Hepatocyte (in vitro differentiated cells): ENCODE measurements at places on chromosomes 6 and 20. TPM values are rescaled to one million over a fixed set of nuclear protein-coding genes. Genes with fewer than 3 reads are reported as not detected.

- peak overlapping the region; percentile 87 for H3K27ac ChIP-seq
- peaks cover 19% of the 10 kb centered on the region for H3K4me1 ChIP-seq
- H3K4me3 ChIP-seq, result no peak overlapping the region
- DNase-seq, result peak; percentile 96
These were observed 130.5 kb downstream of the CEBPB start for GRCh38 chr20:50320901-50321796.

- H3K4me1 ChIP-seq, result peaks cover 6% of the 10 kb centered on the region
- no peak overlapping the region for H3K27ac ChIP-seq
- DNase-seq, result no peak
- H3K27me3 ChIP-seq, result no peaks in the 10 kb centered on the region
- no peaks in the 10 kb centered on the region for H3K36me3 ChIP-seq
These were observed 4.8 kb upstream of the SMIM28 start for GRCh38 chr6:138372711-138373463.

DNA sequence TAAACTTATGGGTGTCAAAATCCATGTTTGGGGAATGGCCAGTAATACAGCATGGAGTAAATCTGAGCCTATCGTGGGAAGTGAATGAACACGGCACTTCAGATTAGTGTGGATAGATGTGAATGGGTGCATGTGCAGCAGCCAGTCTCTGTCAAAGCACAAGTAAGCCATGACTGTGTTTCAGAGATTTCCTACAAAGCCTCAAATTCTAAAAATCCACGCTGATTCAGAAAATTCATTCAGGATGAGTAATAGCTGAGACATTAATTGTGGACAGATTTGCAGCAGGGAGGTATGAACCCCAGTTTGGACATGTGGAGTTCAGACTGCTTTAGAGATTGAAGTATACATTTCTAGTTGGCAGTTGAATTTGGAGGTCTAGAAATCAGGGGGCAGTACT lies 115.1 kb downstream of the QKI start:
- H3K36me3 ChIP-seq, result no peaks in the 10 kb centered on the region
- no peak overlapping the region for H3K27ac ChIP-seq
- H3K4me3 ChIP-seq, result no peak overlapping the region
- no peaks in the 10 kb centered on the region for H3K27me3 ChIP-seq

The CLVS2 gene
- under 0.01 and 0.07 TPM in 2 replicates for total RNA-seq

GRCh38 chr6:42162384-42162783 lies 10.8 kb upstream of the GUCA1A start:
- H3K4me3 ChIP-seq, result no peak overlapping the region
- peaks cover 5% of the 10 kb centered on the region for H3K4me1 ChIP-seq
- H3K27ac ChIP-seq, result no peak overlapping the region
- DNase-seq, result no peak
- H3K27me3 ChIP-seq, result no peaks in the 10 kb centered on the region
- H3K36me3 ChIP-seq, result no peaks in the 10 kb centered on the region

- H3K4me3 ChIP-seq, result no peak overlapping the region
- no peaks in the 10 kb centered on the region for H3K4me1 ChIP-seq
- H3K27ac ChIP-seq, result no peak overlapping the region
- no peak for DNase-seq
- no peaks in the 10 kb centered on the region for H3K27me3 ChIP-seq
- H3K36me3 ChIP-seq, result no peaks in the 10 kb centered on the region
These were observed 37.8 kb upstream of the CNKSR3 start for GRCh38 chr6:154548130-154548830.

The PAQR8 gene
- total RNA-seq, result 34.0 and 36.9 TPM in 2 replicates

- no peak for DNase-seq
- H3K4me1 ChIP-seq, result peaks cover 36% of the 10 kb centered on the region
- H3K27me3 ChIP-seq, result peaks cover 12% of the 10 kb centered on the region
These were observed 98.3 kb downstream of the ANKRD60 start for GRCh38 chr20:58130156-58130555.

The MYCT1 gene
- total RNA-seq, result 0.53 and 1.1 TPM in 2 replicates

GRCh38 chr20:40506537-40506939 lies 182.5 kb downstream of the MAFB start:
- H3K36me3 ChIP-seq, result no peaks in the 10 kb centered on the region
- H3K27ac ChIP-seq, result no peak overlapping the region
- no peaks in the 10 kb centered on the region for H3K4me1 ChIP-seq
- peak; percentile 72 for DNase-seq
- H3K27me3 ChIP-seq, result no peaks in the 10 kb centered on the region
- no peak overlapping the region for H3K4me3 ChIP-seq

GRCh38 chr6:28586324-28586723 lies 60.6 kb downstream of the GPX5 start:
- peak overlapping the region; percentile 92 for H3K27ac ChIP-seq
- peaks cover 21% of the 10 kb centered on the region for H3K4me1 ChIP-seq
- DNase-seq, result peak; percentile 60
- no peaks in the 10 kb centered on the region for H3K27me3 ChIP-seq
- H3K36me3 ChIP-seq, result no peaks in the 10 kb centered on the region

GRCh38 chr20:50138479-50139393 lies 14.8 kb downstream of the PEDS1 start:
- H3K4me1 ChIP-seq, result no peaks in the 10 kb centered on the region
- no peaks in the 10 kb centered on the region for H3K27me3 ChIP-seq
- H3K36me3 ChIP-seq, result no peaks in the 10 kb centered on the region
- H3K27ac ChIP-seq, result no peak overlapping the region

- no peaks in the 10 kb centered on the region for H3K36me3 ChIP-seq
- peaks cover 9% of the 10 kb centered on the region for H3K4me1 ChIP-seq
- peaks cover 27% of the 10 kb centered on the region for H3K27me3 ChIP-seq
- H3K27ac ChIP-seq, result peak overlapping the region; percentile 91
- H3K4me3 ChIP-seq, result peak overlapping the region; percentile 68
- DNase-seq, result no peak
These were observed 1.3 kb downstream of the TAP1 start for GRCh38 chr6:32852018-32852843.

- DNase-seq, result peak; percentile 60
- H3K4me1 ChIP-seq, result no peaks in the 10 kb centered on the region
- no peak overlapping the region for H3K27ac ChIP-seq
- no peaks in the 10 kb centered on the region for H3K36me3 ChIP-seq
- no peaks in the 10 kb centered on the region for H3K27me3 ChIP-seq
- H3K4me3 ChIP-seq, result no peak overlapping the region
These were observed 29.7 kb downstream of the RPF2 start for GRCh38 chr6:111011360-111012142.

- H3K36me3 ChIP-seq, result no peaks in the 10 kb centered on the region
- H3K4me3 ChIP-seq, result no peak overlapping the region
- peaks cover 6% of the 10 kb centered on the region for H3K4me1 ChIP-seq
- H3K27ac ChIP-seq, result no peak overlapping the region
These were observed 65.6 kb downstream of the CDC5L start for GRCh38 chr6:44453146-44453545.
